ENCODE measurements at places on chromosomes 2 and 18.

DNA sequence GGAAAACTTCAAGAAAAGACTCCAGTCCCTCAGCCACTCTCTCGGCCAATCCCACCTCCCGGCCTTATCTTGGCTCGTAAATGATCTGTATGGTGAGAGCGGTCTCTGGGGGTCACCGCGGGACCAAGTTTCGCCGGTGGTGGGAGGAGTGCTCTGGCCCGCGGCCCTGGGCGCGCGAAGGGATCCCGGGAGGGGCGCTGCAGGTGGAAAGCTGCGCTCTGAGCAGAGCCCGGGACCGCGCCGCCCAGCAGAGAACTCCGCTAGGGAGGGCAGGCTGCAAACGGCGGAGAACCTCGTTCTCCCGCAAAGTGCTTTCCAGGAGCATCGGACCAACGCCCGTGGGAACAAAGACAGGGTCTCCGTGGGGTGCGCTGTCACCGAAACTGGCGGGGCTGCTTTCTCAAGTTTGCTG is 622 bp downstream of the LRP2 start:
- H3K4me3 ChIP-seq: peak overlapping the region; percentile 56
- peaks cover 74% of the 10 kb centered on the region for H3K27me3 ChIP-seq
- H3K4me1 ChIP-seq: peaks cover 29% of the 10 kb centered on the region
- H3K36me3 ChIP-seq: no peaks in the 10 kb centered on the region

DNA sequence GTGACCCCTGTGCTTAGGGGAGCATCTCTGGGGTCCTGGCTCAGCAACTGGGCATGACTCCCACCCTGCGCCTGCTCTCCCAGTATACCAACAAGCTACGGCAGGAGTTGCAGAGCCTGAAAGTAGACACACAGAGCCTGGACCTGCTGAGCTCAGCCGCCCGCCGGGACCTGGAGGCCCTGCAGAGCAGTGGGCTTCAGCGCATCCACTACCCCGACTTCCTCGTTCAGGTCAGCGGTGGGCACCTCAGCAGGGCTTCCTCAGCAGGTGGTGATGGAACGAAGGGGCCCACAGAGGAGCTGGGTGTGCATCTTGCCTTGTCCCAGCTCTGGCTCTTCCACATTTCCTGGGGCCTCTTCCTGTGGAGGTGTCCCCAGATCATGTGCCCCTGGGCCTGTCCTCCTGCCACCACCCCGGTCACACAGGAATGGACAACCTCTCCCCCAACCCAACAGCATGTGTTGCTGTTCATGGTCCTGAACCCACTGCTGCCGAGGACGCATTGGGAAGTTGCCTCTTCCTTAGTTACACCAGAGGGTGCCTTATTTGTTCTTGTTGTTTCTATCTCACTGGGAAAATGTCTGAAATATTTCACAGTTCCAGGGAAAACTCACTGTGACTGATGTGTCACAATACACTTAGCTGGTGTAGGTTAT is 10.8 kb downstream of the PROM2 start:
- no peaks in the 10 kb centered on the region for H3K36me3 ChIP-seq
- peaks cover 4% of the 10 kb centered on the region for H3K4me1 ChIP-seq
- no peak overlapping the region for H3K27ac ChIP-seq
- peaks cover 8% of the 10 kb centered on the region for H3K27me3 ChIP-seq
- DNase-seq: no peak

GRCh38 chr2:10410001-10410822 is 37.9 kb downstream of the ODC1 start:
- no peaks in the 10 kb centered on the region for H3K27me3 ChIP-seq
- H3K27ac ChIP-seq: peak overlapping the region; percentile 27
- DNase-seq: no peak
- H3K36me3 ChIP-seq: no peaks in the 10 kb centered on the region
- peaks cover 61% of the 10 kb centered on the region for H3K4me1 ChIP-seq

DNA sequence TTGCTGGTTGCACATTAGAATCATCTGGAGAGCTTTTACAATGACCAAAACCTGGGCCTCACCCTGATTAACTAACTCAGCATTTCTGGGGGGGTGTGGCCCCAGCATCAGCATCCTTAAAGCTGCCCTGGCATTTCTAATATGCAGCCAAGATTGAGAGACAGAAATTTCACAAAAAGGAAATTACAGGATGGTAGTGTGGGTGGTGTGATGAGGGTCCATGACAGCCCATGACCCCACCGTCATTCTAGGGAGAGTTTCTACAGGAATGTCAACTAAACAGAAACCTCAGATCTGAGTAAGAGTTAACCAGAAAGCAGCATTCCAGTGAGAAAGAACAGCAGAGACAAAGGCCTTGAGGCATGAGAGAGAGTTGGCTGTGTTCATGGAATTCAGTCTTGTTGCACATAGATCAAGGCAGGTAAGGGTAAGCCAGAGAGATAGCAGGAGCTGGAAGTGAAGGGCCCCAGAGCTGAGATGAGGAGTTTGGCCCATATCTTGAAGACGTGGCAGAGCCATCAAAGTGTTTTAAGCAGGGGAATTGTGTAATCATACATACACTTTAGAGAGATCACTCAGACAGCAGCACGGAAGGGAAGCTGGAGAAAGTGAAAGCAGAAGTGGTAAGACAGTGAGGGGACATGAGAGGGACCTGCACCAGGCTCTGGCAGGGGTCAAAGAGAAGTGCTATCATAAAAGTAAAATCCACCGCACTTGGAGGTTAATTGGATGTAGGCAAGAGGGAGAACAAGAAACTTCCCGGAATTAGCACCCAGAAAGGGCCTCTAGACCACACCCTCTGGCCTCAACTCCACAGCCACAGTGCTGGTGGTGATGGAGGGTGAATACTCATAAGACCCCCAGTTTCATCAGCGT is 7.8 kb upstream of the TRABD2A start:
- no peaks in the 10 kb centered on the region for H3K36me3 ChIP-seq
- no peaks in the 10 kb centered on the region for H3K27me3 ChIP-seq
- H3K27ac ChIP-seq: peak overlapping the region; percentile 19
- peak overlapping the region; percentile 60 for H3K4me3 ChIP-seq
- DNase-seq: peak; percentile 87

DNA sequence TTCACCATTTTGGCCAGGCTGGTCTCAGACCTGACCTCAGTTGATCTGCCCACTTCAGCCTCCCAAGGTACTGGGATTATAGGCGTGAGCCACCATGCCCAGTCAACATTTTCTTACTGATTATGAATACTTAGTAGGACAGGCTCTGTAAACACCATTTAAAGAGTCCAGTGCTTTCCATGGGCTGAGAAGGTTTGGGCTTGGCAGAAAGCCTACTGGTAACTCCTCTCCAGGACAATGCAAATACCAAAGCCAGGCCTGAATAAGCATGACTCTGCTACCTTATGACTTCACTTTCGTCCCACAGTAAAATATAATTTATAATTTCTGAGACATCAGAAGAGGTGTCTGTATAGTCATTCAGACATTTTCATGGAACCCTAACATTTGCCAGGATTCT is 60.2 kb upstream of the FAM117B start:
- no peak for DNase-seq
- H3K27ac ChIP-seq: no peak overlapping the region
- H3K4me3 ChIP-seq: no peak overlapping the region
- H3K36me3 ChIP-seq: no peaks in the 10 kb centered on the region

DNA sequence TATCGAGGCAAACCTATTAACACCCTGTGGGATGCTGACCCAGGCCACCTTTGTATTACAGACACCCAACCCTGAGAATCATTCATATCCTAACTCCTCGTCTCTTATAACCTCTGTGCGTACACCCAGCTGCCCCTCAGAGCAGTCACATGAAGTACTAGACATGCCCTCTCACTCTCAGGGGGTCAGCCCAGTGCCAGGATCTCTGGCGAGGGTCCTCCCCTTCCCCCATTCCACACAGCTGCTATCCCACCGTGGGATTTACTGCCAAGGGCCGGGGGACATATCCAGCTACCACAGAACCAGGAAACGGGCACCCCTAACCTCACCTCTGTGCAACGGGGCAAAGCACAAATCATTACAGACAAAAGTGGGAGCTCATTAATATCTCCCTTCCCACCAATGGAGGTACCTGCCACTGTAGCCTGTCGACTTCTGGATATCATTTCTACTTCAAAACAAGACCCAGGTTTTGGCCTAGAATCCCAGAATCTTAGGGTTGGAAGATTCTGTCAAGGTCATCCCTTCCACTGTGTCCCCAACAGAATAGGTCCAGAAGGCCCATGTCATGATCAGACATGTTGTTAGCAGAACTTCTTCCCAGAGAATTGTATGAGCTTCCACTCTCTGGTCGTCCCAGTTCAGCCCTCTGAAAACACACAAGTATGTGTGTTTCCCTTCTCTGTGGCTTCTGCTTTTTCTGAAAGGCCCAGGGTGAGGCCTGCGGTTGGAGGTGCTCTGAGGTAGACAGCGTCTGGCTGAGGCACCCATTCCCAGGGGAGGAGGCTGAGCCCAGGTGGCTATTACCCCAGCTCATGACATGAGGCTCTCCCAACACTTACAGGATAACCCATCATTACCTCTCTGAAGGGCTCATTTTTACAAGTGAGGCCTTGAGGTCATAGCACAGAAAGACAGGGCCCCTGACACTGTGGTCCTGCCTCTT is 1.7 kb downstream of the TMBIM1 start:
- peak overlapping the region; percentile 13 for H3K27ac ChIP-seq
- H3K36me3 ChIP-seq: no peaks in the 10 kb centered on the region
- H3K4me3 ChIP-seq: peak overlapping the region; percentile 96
- H3K4me1 ChIP-seq: peaks cover 39% of the 10 kb centered on the region
- no peaks in the 10 kb centered on the region for H3K27me3 ChIP-seq
- no peak for DNase-seq

DNA sequence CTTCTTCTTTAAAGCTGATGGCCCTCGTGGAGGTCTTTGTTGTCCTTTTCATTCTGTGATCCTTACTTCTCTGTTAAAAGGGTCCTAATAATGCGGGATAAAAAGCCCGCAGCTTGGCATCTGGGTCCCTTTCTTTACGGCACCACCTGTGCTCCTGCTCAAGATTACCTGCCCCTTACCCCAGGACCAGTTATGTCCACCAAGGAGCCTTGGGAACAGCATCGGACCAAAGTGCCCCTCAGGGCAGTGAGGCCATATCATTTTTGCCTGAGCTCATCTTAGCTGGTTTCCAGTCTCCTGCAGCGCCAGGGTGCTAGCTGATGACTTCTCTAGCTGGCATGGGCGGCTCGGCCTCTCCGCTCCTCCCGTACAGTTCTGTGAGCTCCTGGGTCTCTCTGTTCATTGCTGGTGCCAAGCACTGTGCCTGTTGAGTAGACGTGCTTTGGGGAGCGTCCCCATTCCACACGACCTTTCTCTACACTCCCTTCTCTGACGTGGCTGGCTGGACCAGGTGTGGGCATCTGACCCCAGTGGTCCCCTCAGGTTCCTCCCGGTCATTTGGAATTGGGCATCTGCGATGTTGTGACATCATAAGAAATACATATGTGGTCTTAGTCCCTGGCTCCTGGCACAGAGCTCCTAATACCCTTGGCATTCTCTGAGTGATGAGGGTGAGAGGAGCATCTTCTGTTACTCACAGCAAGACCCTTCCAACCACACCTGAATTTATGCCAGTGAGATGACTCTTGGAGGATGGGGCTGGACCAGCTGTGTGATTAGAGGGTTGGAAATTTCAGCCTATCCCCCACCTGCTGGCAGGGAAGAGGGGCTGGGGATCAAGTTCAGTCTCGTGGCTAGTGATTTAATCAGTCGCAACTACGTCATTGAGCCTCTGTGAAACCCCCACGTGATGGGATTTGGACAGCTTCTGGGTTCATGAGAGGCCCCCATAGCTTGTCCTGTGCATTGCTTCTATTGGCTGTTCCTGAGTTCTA is 134.2 kb upstream of the HS6ST1 start:
- no peak overlapping the region for H3K4me3 ChIP-seq
- DNase-seq: no peak
- no peaks in the 10 kb centered on the region for H3K36me3 ChIP-seq
- H3K27ac ChIP-seq: no peak overlapping the region
- H3K27me3 ChIP-seq: peaks cover 18% of the 10 kb centered on the region

GRCh38 chr18:14117606-14118005 is 14.6 kb downstream of the ZNF519 start:
- no peak overlapping the region for H3K27ac ChIP-seq
- DNase-seq: no peak
- no peak overlapping the region for H3K4me3 ChIP-seq
- no peaks in the 10 kb centered on the region for H3K27me3 ChIP-seq
- no peaks in the 10 kb centered on the region for H3K36me3 ChIP-seq

Data from mesenchymal stem cell (in vitro differentiated cells and primary cell).